ENCODE measurements at places on chromosomes 4 and X.

DNA sequence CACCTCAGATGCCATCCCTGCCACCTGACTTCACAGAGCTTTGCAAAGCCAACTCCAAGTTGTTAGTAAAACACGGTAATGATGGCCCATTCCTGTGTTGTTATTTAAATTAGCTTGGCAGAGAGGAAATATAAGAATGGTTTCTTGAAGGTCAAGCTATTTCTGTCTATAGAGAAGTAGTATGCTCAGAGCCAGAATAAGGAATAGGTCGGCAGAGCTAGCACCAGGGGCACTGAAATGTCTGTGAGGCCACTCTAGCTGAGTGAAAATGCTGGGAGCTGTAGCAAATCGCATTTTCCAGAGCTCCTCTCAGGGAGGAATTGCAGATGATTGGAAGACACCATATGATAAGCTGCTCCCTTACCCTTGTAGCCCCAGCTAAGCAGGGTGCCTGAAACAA, 615.4 kb upstream of the NR3C2 start:
- no peak for DNase-seq

DNA sequence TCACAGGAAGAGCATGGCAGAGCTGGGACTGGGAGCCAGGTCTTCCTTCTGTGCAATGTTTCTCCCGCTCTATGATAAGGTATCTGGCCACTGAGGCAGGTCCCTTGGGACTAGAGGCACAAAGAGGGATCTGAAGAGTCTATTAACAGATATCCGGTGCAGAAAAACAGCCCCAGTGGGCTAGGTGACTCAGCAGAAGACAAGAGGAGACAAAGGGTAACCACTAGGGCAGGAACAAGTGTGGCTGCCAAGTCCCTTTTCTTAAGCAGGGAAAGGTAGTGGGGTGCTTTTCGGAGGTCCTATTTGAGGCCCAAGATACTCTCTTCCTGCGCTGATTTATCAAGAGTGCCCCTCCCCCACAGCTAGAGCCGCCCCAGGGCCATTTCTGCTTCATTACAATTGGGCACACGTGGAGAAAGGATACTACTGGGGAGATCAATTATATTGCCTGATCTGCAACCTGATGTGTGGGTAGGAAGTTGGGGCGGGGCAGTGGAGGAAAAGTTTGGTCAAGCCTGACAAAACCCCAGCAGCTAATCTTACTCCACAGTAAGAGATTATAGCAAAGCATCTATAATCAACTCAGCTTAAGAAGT, at the start of gene DGAT2L6:
Gene DGAT2L6, plus strand, starts transcription at position 546 of the 596 bp plus-strand sequence. CDS start 100 bp downstream, outside the sequence.
- peak; percentile 6 for DNase-seq

- no peak for DNase-seq
Observed at GRCh38 chr4:16843831-16844508, 54.5 kb downstream of the LDB2 start.

DNA sequence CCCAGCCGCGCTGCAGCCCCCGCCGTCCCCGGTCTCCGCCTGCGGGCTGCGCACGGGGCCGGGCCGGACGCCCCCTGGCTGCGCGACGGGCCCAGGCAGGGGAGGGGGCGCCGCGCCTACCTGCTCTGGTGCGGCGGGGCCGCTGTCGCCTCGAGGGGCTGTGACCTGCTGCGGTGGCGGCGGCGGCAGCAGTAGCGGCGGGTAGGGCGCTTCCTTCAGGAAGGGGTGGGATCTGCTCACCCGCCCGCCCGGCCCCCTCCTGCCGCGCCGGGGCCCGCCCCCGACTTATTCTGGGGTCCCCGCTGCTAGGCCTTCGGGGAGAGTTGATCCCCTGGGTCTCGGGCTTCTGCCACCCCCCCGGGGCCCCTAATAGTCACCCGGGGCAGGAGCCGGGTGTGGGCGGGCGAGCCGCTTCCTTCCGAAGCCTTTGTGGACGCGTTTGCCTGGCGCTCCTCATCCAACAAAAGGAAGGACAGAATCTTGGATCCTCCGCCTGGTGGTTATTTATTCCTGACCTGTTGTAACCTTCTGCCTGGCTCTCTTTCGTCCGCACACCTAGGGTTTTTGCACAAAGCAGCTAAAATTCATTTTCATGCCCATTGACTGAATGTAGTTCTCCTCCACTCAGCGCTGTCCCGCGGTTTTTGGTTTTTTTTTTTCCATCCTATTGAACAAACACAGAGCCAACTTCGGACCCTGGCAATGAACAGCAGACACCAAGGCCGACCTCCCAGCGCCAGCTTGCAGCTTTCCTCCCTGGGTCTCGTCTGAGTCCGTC, at the start of gene TMEM150C:
Gene TMEM150C, minus strand, starts transcription at position 203 of the 778 bp plus-strand sequence. CDS start 57,331 bp downstream, outside the sequence.
- DNase-seq, result peak; percentile 78

- peak; percentile 93 for DNase-seq
Observed at GRCh38 chr4:123505095-123506010, 108.8 kb downstream of the SPRY1 start.

GRCh38 chr4:145482209-145483037, 770 bp downstream of the SMAD1 start:
- peak; percentile 80 for DNase-seq

DNA sequence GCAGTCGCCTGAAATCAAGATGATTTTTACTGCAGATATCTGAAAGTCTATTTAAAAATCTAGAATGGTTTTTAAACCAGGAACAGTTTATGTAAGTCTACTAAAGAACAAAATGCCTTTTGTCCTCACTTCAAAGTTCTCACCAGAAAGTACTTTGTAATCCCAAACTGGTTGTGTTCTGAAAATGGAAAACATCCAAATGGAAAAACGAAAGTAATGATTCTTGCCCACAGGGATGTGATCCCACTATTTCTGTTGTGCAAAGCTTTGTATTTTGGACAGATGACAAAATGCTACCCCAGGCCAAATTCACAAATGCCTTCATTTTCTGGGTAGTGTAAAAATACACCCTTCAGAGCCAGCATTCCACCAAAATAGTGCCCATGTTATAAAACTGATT, 265.5 kb upstream of the FTHL17 start:
- no peak for DNase-seq

DNA sequence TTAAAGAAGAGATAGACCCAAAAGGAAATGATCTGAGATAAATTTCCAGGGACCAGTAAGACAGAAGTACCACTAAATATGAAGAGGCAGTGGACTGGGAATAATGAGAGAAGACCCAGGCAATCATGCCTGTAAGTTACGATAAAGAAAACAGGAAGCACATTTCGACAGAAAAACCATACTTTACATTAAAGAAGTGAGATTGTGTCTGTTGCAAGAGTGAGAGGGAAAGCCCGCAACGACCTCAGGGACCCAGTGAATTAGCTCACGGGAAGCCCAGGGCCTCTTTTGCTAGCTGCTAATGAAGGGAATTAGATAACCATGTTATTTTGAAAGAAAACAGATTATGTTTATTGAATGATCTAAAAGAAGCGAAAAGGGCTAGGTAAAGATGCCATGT, 28.9 kb upstream of the ACSL1 start:
- DNase-seq, result no peak

- peak; percentile 51 for DNase-seq
Observed at GRCh38 chr4:189124149-189124758, 816.4 kb upstream of the FRG1 start.

GRCh38 chrX:136047969-136048368, 62.7 kb downstream of the SLC9A6 start:
- DNase-seq, result no peak

DNA sequence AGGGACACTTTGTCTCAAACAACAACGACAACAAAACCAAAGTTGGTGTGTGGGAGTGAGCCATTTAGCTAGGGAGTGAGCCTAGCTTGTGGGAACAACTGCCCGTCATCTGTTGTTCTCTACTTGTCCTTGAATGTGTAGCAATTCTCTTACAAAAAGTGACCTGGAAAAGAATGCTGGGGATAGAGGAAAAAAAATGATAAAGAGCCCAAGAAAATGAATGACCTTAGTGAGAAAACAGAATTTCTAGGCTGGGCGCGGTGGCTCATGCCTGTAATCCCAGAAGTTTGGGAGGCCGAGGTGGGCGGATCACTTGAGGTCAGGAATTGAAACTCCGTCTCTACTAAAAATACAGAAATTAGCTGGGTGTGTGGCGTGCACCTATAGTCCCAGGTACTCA, 19.6 kb downstream of the SEPTIN6 start:
- no peak for DNase-seq

- no peak for DNase-seq
Observed at GRCh38 chr4:122012735-122013134, 60.9 kb upstream of the TRPC3 start.

DNA sequence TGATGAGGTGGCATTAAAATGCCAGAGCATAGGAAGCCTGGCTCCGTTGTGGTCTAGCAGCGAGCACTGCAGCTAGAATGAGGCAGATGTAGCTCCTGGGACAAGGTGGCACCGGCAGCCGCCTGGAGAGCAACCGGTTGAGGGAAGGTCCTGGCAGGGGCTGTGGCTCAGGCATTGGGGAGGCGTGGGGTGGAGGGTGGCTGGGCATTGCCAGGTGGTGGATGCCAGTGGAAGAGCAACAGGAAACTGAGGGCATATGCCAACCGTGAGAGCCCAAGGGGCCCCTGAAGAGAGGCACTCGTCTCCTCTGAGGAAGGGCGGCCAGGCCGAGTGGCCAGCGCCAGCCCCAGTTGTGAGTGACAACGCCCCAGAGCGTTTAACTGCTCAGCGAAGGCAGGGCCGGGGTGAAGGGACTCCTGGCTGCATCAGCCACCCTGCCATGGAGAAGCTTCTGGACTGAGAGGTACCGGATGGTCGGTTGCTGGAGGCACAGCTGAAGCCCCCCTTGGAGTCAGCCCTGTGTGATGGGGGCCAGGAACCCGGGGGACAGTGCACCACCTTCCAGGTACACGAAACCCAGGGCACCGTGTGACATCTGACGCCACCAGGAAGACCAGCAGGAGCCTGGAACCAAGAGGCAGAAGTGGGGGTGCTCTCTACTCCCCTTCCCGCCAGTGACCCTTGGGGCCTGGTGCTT, 13.2 kb upstream of the PDE6B start:
- no peak for DNase-seq

DNA sequence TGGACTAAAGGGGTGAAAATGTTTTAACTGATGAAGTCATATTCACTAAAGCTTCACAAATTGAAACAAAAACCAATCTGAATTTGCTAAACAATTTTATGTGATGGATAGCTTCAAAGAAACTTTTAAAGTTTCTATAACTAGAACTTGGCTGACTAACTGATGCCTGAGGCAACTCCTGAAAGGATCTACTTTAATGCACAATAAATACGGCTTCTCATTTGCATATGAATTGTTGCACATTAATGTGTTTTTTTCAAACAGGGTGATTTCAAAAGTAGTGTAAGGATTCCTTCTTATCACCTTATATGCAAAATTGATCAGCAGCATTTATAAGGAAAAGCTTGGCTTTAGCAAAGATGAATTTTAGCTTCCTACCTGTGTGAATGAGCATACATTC, 58.4 kb upstream of the ATOH1 start:
- DNase-seq, result no peak

DNA sequence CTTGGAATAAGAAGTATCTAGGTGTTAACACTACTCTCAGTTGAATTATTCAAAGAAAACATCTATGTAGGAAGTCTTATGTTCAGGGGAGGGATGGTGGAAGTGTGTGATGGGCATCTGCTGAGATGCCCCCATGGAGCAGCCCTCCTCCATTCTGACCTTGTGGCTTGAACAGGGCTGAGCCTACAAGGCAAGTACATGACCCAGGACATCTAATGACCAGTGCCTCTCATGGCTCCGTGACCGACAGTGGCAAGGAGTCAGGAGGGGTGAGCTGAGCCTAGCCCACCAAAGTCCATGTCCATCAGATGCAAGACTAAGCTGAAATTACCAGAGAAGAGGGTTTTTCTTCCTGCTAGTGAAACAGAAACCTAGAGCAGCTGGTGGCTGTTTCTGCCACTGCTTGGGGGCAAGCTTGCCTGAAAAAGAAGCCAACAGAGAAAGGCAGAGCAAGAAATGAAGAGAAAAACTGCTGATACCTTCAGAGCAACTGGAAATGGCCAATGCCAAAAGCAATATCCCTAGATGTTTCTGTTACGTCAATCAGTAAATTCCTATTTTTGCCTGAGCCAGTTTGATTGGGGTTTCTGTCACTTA, 113.5 kb downstream of the TSPAN5 start:
- no peak for DNase-seq

- DNase-seq, result no peak
Observed at GRCh38 chr4:101005659-101006058, 341.7 kb downstream of the PPP3CA start.

GRCh38 chrX:44022964-44023363, 49.8 kb upstream of the NDP start:
- peak; percentile 4 for DNase-seq

GRCh38 chrX:19382555-19383145, 38.9 kb downstream of the PDHA1 start:
- DNase-seq, result peak; percentile 49

DNA sequence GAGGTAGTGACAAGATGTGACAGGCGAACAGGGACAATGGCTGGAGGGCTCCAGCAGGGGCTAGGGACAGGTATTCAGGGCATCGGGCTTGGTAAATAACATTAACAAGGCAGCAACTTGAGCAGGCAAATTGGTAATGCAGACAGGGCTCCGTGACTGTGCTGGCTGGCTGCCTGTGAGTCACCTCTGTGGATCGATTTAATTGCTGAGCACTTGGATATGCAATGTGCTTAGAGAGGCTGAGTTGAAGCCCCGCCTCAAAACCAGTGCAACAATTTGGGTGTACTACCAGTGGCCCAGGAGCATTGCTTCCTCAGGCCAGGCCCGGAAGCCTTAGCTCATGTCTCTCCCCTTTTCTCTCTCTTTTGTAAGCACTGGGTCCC, 19.5 kb downstream of the CNGA2 start:
- DNase-seq, result no peak

GRCh38 chr4:167421201-167421600, 186.9 kb upstream of the SPOCK3 start:
- no peak for DNase-seq

DNA sequence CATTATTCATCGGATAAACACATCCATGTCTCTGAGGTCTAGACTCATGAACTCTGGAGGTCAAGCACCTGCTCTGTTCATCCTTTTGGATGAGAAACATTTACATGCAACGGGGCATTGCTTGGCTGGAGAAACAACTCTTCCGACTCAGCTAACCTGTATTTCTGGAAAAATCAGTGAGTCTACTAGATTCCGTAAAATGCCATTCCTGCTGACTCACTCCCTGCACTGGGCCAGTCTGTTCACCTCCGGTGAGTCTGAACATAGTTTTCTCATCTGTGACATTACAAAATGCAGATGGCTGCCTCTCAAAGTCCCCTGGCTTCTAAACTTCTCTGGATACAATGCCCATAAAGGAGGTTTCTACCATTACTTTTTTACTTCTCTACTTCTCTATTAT, 185.7 kb upstream of the HS3ST1 start:
- no peak for DNase-seq

DNA sequence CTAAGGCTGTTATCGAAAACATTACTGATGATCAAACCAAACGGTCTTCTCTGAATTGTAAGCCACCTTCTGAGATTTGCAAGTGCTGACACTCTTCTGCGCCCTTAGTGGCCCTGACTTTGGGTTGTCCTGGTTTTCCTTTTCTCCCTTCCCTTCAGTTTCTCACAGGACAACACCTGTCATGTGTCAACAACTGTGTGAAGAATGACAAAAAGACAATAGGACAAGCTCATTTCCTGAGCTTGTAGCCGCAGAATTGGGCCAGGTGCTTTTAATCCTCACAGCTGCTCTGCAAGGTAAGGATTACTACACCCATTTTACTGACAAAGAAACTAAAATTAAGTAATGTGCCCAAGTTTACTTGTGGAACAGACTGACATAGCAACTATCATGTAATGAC, 44.9 kb upstream of the TXK start:
- peak; percentile 69 for DNase-seq

Data from NCI-H69 (cell line).